ENCODE measurements at places on chromosomes 1 and 21.

GRCh38 chr1:23424293-23425192 lies at the start of gene TCEA3:
Gene TCEA3, minus strand, starts transcription at chr1:23424748. Its CDS starts 115 bp downstream, at chr1:23424633.
- no peak for DNase-seq

GRCh38 chr1:155158991-155159390 lies 14.1 kb downstream of the KRTCAP2 start:
- DNase-seq = no peak

GRCh38 chr1:154219541-154219940 lies 1.2 kb upstream of the UBAP2L start:
- no peak for DNase-seq

DNA sequence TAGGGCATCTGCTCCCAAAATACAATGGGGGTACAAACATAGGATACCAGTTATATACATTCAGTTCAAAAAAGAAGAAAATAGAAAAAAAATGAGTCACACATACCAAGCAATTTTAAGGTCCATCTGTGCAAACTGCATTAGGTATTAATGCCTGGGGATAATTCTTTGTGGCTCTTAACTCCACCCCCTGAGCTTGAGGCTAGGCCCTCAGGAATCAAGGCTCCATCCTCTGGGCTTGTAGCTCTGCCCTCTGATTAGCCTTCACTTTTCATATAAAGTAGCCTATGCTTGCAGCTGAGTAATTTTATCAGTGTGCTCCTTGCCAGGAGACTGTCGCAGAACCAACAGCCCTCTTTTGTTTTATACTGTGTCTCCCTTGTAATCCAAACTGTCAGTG lies 69.9 kb upstream of the BACE2 start:
- DNase-seq = no peak

DNA sequence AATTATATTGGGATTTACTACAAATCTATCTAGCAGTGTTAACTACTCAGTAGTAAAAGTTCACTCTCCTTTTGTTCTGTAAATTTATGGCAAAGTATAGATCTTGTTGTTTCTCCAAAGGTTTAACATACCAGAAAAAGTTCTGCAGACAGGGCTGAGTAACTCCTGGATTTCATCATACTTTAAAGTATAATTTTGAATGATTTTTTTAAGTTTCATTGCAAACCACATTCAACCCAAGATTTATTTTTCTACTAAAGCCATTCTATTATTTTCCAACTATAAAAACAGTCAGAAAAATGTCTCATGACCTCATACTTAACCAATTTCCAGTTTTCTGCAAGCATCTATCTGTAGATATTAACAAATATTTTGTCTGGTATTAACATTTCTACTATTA lies 585.8 kb upstream of the ZRANB2 start:
- no peak for DNase-seq

Data from tibial nerve (tissue), 4 donors.